Endodermal cell (in vitro differentiated cells): ENCODE measurements at places on chromosomes 3 and 15.

DNA sequence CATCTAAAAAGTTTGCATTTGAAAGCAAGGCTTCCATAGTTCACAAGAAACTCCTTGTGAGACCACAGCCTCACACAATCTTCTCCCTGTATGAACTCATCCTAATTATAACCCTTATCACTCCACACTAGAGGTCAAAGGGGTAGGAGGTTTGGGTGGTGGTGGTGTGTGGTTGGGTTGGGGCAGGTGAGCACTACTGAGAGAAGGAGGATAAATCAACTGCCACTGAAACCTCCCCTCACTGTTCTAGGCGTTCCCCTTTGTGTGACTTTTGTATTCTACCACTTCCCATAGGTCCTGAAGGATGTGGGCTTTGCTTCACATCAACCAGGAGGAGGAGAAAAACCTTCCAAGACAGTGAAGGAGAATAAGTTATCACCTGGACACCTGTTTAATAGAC is 6.4 kb upstream of the AGBL1 start:
- no peaks in the 10 kb centered on the region for H3K36me3 ChIP-seq
- no peaks in the 10 kb centered on the region for H3K27me3 ChIP-seq
- no peak overlapping the region for H3K27ac ChIP-seq
- no peak for DNase-seq
- H3K4me1 ChIP-seq: peaks cover 9% of the 10 kb centered on the region

GRCh38 chr3:181690769-181691168 is 21.0 kb upstream of the SOX2 start:
- peaks cover 24% of the 10 kb centered on the region for H3K27me3 ChIP-seq
- no peak for DNase-seq
- no peaks in the 10 kb centered on the region for H3K36me3 ChIP-seq
- no peak overlapping the region for H3K27ac ChIP-seq

DNA sequence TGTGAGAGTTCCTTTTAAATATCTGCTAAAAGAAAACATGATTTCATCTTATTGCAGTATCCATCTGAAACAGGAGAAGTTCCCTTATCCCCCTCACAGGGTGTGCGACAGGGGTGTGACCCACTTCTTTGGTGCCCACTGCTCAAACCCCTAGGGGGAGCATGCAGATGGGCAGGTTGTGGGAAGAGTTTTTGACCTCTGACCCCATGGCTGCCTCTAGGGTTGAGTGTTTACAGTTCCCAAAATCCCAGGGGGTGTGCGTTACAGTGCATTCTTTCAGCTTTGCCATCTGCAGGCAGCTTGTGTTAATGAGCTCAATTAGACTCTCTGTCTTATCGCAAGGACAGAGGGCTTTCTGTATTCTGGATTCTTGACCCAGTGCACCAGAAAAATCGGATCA is 443.2 kb upstream of the FRG2C start:
- peak; percentile 52 for DNase-seq
- H3K4me3 ChIP-seq: no peak overlapping the region
- H3K4me1 ChIP-seq: no peaks in the 10 kb centered on the region
- H3K27me3 ChIP-seq: no peaks in the 10 kb centered on the region
- H3K27ac ChIP-seq: no peak overlapping the region

- H3K4me3 ChIP-seq: no peak overlapping the region
- no peaks in the 10 kb centered on the region for H3K4me1 ChIP-seq
- no peaks in the 10 kb centered on the region for H3K27me3 ChIP-seq
- H3K36me3 ChIP-seq: no peaks in the 10 kb centered on the region
- peak; percentile 91 for DNase-seq
Measured at GRCh38 chr15:62241135-62241770, 76.2 kb upstream of the C2CD4B start.

GRCh38 chr15:72475674-72476073 is 1.5 kb downstream of the ARIH1 start:
- H3K4me3 ChIP-seq: peak overlapping the region; percentile 100
- H3K27me3 ChIP-seq: no peaks in the 10 kb centered on the region
- H3K27ac ChIP-seq: peak overlapping the region; percentile 98
- H3K4me1 ChIP-seq: no peaks in the 10 kb centered on the region
- H3K36me3 ChIP-seq: peaks cover 42% of the 10 kb centered on the region

- no peaks in the 10 kb centered on the region for H3K27me3 ChIP-seq
- no peak overlapping the region for H3K27ac ChIP-seq
- peaks cover 13% of the 10 kb centered on the region for H3K4me1 ChIP-seq
Measured at GRCh38 chr3:60073228-60073627, 1023.4 kb upstream of the CFAP20DC start.

DNA sequence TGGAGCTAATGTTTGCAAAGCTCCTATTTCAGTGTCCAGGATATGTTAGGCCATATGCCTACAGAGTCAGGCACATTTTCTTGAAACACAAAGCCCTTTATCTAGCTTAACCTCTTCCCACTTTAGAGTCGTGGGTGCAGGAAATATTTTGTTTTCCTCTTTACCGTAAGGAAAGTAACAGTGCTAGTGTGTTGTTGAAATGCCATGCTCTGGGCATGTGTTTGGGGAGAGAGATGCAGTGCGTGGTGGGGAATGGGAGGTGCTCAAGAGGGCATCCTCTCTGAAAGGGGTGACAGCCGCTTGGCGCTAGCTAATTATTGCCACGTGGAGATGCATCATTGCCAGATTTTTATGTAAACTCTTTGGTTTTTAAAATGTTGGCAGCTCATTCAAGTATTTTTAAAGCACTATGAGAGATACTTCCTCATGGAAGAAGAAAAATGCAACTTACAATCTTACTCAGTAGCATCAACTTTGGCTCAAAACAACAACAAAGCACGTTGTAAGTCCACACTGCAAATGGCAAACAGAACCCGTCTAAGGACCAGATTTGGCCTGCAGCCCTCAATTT is 152.6 kb downstream of the LPP start:
- DNase-seq: no peak
- no peaks in the 10 kb centered on the region for H3K27me3 ChIP-seq
- H3K4me3 ChIP-seq: no peak overlapping the region
- peaks cover 34% of the 10 kb centered on the region for H3K36me3 ChIP-seq
- peaks cover 4% of the 10 kb centered on the region for H3K4me1 ChIP-seq

DNA sequence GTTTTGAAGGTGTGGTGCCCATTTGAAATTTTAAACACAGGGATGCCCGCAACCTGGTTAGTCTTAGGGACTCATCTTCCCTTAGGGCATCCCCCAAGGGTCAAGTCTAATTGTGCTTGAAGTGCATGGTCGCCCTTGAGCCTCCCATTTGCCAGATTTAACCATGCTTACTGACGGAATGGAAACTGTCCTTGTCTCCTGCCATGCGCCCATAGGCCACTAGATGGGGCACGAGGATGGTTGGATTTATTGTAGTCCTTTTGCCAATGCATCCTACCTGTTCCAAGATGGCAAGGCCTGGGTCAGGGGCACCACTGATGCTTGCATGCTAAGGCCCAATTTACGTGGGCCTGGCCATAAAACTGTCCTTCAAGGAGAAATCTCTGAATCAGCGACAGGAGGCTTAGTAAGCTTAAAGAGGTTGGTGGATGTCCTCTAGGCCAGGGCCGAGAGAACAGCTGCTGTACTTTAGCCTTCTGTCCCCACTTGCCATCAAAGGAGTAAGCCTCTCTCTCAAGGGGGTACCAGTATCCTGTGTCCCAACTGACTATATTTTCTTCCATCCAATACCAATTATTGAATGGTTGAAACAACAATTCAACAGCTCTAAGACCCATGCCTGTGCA is 355.4 kb downstream of the OTOL1 start:
- no peak overlapping the region for H3K4me3 ChIP-seq
- no peaks in the 10 kb centered on the region for H3K4me1 ChIP-seq
- H3K27me3 ChIP-seq: no peaks in the 10 kb centered on the region

DNA sequence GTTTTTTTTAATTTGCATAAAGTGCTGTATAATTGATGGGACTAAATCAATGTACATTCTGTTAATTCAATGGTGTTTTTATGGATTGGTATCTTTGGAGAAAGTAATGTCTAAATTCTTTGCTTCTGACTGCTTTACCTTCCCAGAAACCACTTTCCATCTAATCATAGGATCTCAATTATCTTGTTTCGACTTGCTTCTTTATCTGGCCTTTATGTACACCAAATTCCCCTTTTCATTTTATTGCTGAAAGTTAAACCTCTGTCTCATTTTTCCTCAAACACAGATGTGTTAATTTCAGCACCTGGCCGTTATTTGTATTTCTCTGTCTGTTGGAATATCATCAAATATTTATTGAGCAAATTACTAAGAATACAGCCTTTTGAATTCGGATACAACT is 287.3 kb upstream of the GBE1 start:
- no peak for DNase-seq
- H3K27ac ChIP-seq: no peak overlapping the region
- H3K4me1 ChIP-seq: no peaks in the 10 kb centered on the region
- no peak overlapping the region for H3K4me3 ChIP-seq

DNA sequence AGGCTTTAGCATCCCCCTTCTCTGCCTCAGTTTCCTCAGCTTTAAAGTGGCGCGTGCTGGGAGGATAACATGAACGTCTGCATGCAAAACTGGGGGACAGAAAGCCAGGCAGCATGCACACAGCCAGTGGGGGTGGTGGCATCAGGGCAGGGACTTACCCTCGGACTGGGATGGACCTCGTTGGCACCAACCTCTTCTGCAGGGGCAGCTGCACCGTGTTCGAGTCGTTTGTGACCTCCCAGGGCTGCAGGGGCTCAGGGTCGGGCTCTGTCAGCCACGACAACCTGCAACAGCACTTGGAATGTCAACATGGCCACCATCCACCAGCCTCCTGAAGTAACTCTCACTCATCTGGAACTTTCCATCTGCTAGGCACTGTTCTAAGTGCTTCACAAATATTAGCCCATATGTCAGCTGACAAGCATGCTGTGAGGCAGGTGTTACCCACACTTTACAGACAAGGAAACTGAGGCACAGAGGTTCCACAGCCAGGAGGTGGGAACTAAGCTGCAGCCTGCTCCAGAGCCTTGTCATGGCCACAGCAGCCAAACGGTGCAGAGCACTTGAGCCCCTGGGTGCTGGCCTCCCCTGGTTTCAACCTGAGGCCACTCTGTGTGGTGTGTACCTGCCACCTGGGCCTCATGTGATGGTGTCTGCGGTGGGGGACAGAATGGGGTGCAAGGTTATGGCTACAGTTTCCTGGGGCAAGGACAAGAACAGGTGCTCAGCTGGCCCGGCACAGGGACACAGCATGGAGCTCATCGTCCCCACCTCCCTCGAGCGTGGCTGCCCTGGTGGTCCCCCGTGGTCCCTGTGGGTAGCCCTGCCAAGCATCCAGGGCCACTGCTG is 6.7 kb downstream of the C3orf22 start:
- no peak overlapping the region for H3K27ac ChIP-seq
- peak; percentile 33 for DNase-seq
- no peaks in the 10 kb centered on the region for H3K27me3 ChIP-seq

DNA sequence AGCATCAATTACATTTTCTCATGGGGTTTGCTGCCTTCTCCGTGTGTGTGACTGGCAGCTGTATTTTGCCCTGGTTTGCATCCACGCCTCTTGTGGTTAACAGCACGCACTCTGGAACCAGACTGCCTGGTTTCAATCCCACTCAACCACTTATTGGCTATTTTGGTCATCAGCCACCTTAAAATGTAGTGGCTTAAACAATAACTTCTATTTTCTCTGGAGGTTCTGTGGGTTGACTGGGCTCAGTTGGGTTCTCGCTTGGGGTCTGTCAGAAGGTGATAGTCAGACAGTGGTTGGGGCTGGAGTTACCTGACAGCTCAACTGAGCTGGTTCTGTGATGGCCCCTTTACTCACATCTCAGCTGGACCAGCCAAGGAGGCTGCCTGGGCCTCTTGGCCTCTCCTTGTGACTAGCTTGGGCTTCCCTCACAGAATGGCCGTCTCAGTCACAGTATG is 36.8 kb downstream of the EHD4 start:
- H3K4me3 ChIP-seq: no peak overlapping the region
- H3K36me3 ChIP-seq: peaks cover 33% of the 10 kb centered on the region
- H3K4me1 ChIP-seq: peaks cover 4% of the 10 kb centered on the region
- no peaks in the 10 kb centered on the region for H3K27me3 ChIP-seq
- DNase-seq: no peak

DNA sequence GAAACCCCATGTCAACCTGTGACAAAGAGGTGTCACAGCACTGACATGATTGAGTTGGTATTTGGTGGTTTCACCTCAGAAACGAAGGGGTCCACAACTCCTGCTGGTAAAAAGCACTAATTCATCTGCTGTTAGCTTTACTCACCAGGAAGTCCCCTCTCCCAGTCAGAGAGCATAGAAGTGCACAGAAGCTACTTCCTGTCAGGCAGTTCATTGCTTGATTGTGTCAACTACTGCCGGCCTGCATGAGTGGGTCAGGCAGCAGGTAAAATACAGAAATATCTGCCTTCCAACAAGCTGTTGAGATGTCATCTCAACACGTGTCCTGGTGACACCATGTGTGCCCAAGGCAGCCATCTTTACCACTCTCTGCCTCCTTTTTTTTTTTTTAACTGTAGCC is 596.6 kb upstream of the NR2F2 start:
- no peak overlapping the region for H3K4me3 ChIP-seq
- H3K27me3 ChIP-seq: no peaks in the 10 kb centered on the region
- no peak overlapping the region for H3K27ac ChIP-seq
- no peaks in the 10 kb centered on the region for H3K36me3 ChIP-seq

- H3K4me3 ChIP-seq: no peak overlapping the region
- H3K36me3 ChIP-seq: no peaks in the 10 kb centered on the region
- H3K4me1 ChIP-seq: no peaks in the 10 kb centered on the region
- H3K27me3 ChIP-seq: no peaks in the 10 kb centered on the region
- no peak overlapping the region for H3K27ac ChIP-seq
Measured at GRCh38 chr3:192482391-192482790, 244.9 kb downstream of the FGF12 start.

- H3K4me3 ChIP-seq: no peak overlapping the region
- no peak overlapping the region for H3K27ac ChIP-seq
- no peaks in the 10 kb centered on the region for H3K36me3 ChIP-seq
- H3K4me1 ChIP-seq: no peaks in the 10 kb centered on the region
- no peak for DNase-seq
Measured at GRCh38 chr15:52200831-52201365, 9.7 kb upstream of the GNB5 start.

DNA sequence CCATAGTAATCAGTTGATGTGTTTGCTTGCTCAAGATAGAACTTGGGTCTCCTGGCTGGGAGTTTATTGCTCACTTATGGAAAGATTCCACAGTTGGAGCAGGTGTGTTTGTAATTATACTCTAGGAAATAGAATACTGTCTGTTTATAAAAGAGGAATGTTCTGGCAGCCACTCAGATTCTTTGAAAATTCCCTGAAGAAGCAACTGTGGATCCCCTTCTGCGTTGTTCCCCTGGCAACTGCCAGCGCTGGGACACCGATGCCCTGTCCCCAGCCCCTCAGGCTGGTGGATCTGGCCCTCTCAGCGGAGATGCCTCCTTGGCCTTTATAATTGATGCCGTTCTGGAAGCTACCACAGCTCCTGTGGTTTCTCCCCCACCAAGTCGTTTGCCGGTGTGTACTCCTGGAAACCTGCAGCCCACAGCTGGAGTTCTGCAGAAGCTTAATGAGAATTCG is 225.9 kb downstream of the ITPR1 start:
- H3K4me3 ChIP-seq: no peak overlapping the region
- no peaks in the 10 kb centered on the region for H3K4me1 ChIP-seq
- H3K27ac ChIP-seq: no peak overlapping the region
- H3K36me3 ChIP-seq: no peaks in the 10 kb centered on the region

- no peak for DNase-seq
- H3K27me3 ChIP-seq: no peaks in the 10 kb centered on the region
- no peak overlapping the region for H3K27ac ChIP-seq
- no peak overlapping the region for H3K4me3 ChIP-seq
- H3K4me1 ChIP-seq: peaks cover 20% of the 10 kb centered on the region
Measured at GRCh38 chr3:184631472-184631861, 69.9 kb downstream of the EPHB3 start.
